ENCODE measurements at places on chromosomes 3 and 15.

DNA sequence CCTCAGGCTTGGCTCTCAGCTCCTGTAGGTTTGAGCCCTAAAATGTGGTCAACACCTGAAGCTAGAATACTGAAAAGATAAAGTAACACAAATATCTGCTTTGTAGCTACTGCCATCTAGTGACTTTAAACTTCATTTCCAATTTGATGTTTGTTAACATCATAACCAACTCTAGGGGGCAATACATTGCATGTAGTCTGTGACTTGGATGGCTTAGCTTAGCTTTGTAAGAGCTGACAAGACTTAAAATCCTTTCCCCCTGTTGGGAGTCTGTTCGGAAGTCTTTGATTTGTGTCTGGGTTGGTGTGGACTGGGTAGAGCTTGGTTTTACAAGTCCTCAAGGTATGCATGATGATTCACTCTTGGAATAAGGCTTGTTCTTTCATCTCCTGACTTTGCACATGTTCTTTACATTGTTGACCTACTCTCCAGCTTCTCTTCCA, 51.7 kb downstream of the SCN11A start:
- no peak for DNase-seq

DNA sequence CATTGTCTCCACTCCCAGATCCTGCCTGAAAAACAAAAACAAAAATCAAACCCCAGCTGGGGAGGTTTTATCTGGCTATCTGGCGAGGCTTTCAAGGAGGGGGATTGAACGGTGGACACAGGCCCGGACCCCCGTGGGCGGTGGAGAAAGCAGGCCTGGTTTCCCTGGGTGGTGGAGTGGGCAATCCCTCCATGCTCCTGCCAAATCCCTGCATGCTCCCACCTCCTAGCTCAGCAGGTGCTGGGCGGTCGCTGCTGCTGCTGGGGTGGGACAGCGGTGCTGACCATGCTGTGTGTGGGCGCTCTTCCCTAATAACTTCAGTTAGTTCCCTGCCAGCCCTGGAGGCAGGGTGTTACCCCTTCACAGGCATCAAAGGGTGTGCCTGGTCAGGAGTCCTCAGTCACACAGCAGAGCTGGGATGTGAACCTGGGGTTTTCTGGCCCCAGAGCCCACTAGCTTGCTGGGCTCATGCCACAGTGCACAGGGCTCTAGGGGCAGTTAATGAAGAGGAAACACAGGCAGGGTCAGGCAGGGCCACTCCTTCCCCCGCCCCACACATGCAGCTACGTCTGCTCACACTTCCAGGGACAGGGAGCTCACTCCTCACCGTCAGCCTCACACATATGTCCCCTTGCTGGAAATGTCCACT, 15.9 kb upstream of the PLXND1 start:
- no peak for DNase-seq

DNA sequence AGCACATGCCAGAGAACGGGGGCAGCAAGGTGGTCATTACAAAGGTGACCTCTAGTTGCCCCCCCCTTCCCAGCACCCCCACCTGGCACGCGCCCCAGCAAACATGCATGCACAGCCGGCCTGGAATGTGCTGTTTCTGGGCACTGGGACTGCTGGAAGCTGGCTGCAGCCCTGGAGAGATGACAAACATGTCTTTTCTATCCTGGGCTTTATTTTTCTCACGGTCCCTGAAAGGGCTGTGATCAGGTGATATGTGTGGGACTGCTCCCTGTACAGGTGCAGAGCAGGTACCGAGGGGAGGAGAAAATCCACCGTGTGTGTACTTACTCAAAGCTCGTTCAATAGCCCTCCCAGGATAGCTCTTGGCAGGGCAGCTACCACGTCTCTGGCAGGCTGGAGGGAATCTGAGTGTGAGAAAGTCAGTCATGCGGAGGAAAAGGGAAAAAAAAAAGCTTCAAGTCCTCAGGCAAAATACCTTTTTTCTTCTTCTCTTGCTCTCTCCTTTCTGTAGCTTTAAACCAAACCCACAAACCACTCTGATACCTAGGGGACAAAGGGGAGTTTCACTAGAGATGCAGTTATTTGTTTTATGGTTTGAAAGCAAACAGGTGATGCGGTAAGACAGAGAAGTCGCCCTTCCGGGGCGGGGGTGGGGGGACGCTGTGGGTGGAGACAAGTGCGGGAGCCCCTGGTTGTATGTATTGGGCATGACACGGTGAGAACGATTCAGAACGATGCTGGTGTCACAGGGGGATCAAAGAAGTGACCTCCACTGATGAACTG, 5.0 kb upstream of the HES1 start:
- DNase-seq = no peak

- peak; percentile 14 for DNase-seq
Observed at GRCh38 chr15:85793641-85794597, 806 bp downstream of the KLHL25 start.

DNA sequence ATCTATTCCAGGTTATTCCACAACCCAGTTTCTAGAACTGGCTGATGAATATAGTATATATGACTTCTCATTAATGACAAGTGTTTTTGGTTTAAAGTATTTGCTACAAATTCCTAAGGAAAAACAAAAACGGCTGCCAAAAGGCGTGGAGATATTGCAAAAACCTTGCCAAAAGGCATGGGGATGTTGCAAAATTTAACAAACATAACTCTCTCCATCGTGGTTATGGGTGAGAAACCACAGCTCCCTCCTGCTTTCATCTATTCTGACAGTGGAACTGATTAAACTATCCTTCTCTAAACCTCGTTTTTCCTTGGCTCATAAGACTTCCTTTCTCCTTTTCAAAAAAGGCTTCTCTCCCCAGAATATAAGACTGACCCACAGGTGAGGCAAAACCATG, 342.0 kb upstream of the PDZRN3 start:
- DNase-seq = no peak

DNA sequence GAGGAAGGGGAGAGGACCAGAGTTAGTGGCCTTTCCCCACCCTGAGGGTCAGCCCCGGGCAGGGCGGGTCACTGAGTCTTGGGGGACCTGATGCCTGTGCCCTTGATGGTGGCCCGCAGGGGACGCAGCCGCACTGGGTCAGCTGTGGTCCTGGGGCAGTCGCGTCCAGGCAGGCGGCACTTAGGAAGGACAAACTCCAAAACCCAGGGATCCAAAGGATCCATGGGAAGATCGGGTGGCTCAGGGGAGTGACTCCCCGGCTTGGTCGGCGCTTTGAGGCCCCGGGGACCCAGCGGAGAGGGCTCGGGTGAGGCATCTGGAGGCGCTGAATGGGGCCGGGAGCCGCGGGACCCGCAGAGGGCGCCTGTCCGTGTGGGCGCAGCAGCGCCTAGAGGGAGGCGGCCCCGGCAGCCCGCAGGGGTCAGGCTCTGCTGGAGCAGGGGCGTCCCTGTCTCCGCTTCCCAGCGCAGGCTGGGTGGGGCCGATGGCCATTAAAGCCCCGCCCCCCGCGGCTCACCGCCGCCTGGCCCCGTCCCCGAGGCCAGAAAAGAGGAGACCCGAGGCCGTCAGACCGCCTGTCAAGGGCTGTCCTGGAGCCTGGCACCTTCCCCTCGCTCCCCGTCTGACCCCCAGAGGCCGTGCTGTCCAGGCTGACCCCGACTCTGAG, 17.5 kb downstream of the CIDEC start:
- no peak for DNase-seq

GRCh38 chr3:36941162-36941561, 3.7 kb downstream of the TRANK1 start:
- DNase-seq = no peak

GRCh38 chr3:99639579-99639978, 1.2 kb downstream of the COL8A1 start:
- DNase-seq = no peak

- DNase-seq = no peak
Observed at GRCh38 chr3:119237299-119237698, 3.4 kb downstream of the B4GALT4 start.

DNA sequence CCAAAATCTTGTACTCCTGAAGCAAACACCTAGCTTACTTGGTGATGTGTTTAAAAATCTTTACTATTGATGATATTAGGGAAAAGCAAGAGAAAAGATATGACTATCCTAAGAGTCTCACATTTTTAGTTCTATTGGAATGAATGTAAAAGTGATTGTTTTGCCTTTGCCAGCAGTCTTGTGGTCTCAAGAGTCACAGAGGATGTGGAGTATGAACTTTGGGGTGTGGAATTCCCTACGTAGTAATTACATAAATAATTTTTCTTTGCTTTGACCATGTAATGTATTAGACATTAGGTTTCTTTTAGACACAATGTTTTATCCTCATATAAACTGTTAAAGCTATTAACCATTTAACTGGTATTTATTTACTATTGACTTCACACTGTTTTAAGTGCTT, 387.6 kb downstream of the NAALADL2 start:
- DNase-seq = no peak

GRCh38 chr3:60076331-60076730, 1026.5 kb upstream of the CFAP20DC start:
- no peak for DNase-seq

DNA sequence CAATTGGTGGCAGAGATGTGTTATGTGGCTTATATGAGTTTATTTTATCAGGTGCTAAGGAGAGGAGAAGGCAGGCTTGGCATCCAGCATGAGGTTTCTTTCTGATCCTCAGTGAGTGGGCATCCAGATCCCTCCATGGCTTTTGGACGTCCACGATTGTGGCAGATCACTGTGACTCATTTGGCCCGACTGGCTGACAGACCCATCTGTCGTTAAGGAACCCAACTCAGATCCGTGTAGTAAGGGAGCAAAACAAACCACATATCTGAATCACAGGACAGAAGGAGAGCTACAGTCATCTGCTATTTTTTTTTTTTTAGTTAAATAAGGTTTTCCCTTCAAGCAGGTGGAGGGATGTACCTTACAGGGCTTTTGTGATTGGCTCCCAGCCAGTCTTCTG, 197.0 kb upstream of the KCNH8 start:
- DNase-seq = no peak

DNA sequence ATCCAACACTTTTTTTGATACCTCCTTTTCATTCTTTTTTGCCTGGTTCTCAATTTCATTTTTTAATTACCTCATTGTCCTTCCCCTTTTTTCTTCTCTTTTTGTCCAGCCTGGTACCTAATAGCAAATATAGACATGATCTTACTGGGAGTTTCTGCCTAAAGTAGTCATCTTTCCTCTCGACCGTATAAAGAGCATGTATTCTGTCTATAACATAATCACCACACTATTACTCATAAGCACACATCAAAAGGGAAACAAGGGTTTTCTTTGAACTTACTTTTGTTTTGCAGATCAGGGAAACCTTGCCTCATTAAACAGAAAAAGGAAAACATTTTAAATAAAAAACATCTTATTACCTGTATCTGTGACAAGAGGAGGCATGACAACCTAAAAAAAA, 33.0 kb downstream of the FAM98B start:
- no peak for DNase-seq

DNA sequence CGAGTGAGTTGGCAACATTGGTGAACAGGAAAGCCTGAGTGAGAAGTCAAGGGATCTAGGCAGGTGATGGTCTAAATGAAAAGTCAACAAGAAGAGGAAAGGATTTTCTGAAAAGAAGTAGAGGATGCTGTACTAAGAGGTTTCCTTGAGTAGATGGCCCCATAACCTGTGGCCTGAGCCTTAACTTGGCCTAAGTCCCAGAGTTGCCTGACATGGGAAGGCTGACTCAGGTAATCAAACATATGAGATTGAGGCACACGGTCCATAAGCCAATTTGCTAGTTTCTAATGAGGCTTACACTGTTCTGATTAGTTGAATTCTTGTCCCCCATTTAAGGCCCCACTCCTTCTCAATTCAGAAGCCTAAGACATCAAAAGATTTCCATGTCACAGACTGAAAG, 262.5 kb upstream of the LMCD1 start:
- no peak for DNase-seq

DNA sequence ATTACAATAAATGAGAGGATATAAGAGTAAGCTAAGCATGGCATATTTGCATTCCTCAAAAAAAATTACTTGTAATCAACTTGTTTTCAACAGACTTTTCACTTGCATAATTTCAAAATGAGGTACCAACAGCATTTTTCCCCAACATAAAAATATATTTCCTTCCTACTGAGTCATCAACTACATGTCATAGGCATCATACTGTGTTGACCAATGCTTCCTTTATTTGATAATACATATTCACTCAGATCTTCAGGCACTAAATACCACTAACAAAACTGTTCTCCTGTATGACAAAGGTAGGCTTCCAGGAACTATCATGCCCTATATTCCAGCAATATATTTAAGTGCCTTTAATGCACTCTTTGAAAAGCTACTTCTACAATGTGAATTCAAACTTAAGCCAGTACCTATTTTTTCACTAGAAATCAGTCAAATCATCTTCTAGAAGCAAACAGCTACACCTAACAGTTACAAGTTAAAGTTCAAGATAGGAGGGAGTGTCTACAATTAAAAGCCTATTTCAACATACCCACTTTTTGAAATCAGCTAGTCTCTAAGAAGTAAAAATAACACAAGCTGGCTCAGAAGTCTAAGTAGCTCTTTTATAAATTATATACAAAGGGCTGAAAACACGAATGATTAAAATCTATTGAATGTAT, 11.3 kb downstream of the ADAM10 start:
- DNase-seq = no peak
